ENCODE measurements at places on chromosomes 7 and 10. TPM values are rescaled to one million over a fixed set of nuclear protein-coding genes. Genes with fewer than 3 reads are reported as not detected.

The WNT8B gene
- not detected for total RNA-seq

The OR13A1 gene
- not detected for total RNA-seq

The MSMB gene
- total RNA-seq: not detected

The PRPS1L1 gene
- not detected for total RNA-seq

The PPP1R17 gene
- not detected for total RNA-seq

The ZNF33A gene
- total RNA-seq: 15.9 TPM

The AGAP3 gene
- total RNA-seq: 45.3 TPM

The CALY gene
- not detected for total RNA-seq

The PNPLA8 gene
- total RNA-seq: 21.2 TPM

The RELN gene
- total RNA-seq: 0.02 TPM

The C10orf143 gene
- not detected for total RNA-seq

The SDK1 gene
- 1.6 TPM for total RNA-seq

The EPHB4 gene
- total RNA-seq: 37.1 TPM

Measured in HT1080 (cell line).